Activated CD8-positive, alpha-beta T cell treated with anti-CD3 and anti-CD28 coated beads, Interleukin-2, amount 10 ng/mL, durations not matched to agents 7 days and 5 days (primary cell): ENCODE measurements at places on chromosomes 4 and X. TPM values are rescaled to one million over a fixed set of nuclear protein-coding genes. Genes with fewer than 3 reads are reported as not detected.
A peak's percentile ranks its signal among the peaks of the same experiment; 100 is the strongest.

Gene NEIL3
- total RNA-seq = 33.7 TPM

DNA sequence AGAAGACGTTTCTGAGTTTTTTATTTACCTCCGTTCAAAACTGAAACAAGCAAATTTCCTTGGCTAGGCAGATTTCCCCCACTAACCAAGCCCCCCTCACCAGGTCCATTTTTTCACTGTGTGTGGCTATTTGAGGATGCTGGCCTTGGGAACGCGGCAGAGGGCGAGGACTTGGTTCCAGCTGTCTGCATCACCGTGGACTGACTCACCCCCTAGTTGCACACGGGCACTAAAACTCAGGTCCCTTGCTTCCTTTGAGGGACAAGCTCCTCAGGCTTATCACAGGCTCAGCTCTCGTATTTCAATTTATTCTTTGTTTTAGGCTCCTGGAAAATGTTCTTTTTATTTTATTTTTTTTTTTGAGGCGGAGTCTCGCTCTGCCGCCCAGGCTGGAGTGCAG, 8.4 kb upstream of the MTNR1A start:
- H3K4me3 ChIP-seq = no peak overlapping the region
- no peak for DNase-seq
- no peaks in the 10 kb centered on the region for H3K36me3 ChIP-seq
- H3K4me1 ChIP-seq = no peaks in the 10 kb centered on the region
- H3K27ac ChIP-seq = no peak overlapping the region

DNA sequence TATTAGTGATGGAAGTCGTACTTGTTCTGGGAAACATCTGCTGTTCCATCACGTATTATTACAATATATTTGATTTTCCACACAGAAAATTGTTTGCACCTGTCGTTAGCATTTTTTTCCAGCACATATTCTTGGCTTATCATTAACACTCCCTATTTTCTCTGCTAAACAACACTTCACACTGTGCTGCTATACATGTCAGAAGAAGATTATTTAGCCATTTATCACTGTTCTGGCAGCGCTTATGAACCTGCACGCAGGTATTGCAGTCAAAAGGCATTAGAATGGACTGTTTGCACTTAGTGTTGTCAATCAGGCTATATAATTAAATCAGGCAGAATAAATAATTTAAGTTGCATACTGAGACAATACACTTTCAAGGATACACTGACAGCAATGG, 218.6 kb downstream of the CHM start:
- no peaks in the 10 kb centered on the region for H3K4me1 ChIP-seq
- no peak for DNase-seq
- no peak overlapping the region for H3K4me3 ChIP-seq
- H3K27ac ChIP-seq = no peak overlapping the region
- no peaks in the 10 kb centered on the region for H3K36me3 ChIP-seq
- H3K27me3 ChIP-seq = no peaks in the 10 kb centered on the region

- peaks cover 34% of the 10 kb centered on the region for H3K4me1 ChIP-seq
- H3K27me3 ChIP-seq = no peaks in the 10 kb centered on the region
- H3K4me3 ChIP-seq = no peak overlapping the region
- no peak for DNase-seq
- no peak overlapping the region for H3K27ac ChIP-seq
- H3K36me3 ChIP-seq = peaks cover 28% of the 10 kb centered on the region
Observed at GRCh38 chrX:110008011-110008635, 5.2 kb downstream of the TMEM164 start.

DNA sequence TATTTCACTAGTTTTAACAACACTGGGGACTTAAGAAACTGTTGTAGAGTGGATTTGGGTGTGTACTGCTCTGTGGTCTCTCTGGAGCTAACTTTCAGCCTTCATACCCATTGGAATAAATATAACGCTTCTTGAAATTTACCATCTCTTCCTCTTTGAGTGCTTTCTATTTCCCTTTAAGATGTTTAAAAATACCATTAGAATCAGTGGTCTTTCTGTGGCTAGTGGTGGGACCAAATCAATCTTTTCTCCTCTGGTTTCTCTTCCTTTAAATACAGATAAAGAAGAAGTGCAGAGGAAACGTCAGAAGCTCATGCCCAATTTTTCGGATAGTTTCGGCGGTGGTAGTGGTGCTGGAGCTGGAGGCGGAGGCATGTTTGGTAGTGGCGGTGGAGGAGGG, 92.0 kb downstream of the NFKB1 start:
- H3K4me1 ChIP-seq = peaks cover 96% of the 10 kb centered on the region

GRCh38 chrX:118980761-118981160, 6.3 kb downstream of the LONRF3 start:
- H3K27ac ChIP-seq = no peak overlapping the region
- no peaks in the 10 kb centered on the region for H3K36me3 ChIP-seq
- H3K27me3 ChIP-seq = peaks cover 6% of the 10 kb centered on the region

Gene BMX
- total RNA-seq = not detected

DNA sequence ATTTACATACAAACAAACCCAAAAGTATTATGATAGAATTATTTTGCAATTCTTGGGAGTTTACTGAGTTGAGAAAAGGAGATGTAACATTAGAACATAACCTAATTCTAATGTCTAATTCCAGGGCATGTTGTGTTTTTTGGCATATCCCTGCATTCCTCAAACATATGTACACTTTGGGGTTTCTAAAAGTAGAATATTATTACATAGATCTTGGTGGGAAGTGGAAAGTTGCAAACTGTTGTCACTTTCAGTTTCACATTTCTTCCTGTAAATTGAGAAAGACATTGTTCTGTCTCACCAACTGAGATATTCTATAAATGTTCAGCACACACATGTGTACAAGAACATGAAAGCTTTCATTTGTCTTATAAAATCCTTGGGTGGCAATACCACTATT, 24.4 kb upstream of the GBA3 start:
- peak overlapping the region; percentile 4 for H3K27ac ChIP-seq
- peak overlapping the region; percentile 12 for H3K4me3 ChIP-seq
- H3K27me3 ChIP-seq = no peaks in the 10 kb centered on the region
- H3K36me3 ChIP-seq = peaks cover 6% of the 10 kb centered on the region
- no peak for DNase-seq

DNA sequence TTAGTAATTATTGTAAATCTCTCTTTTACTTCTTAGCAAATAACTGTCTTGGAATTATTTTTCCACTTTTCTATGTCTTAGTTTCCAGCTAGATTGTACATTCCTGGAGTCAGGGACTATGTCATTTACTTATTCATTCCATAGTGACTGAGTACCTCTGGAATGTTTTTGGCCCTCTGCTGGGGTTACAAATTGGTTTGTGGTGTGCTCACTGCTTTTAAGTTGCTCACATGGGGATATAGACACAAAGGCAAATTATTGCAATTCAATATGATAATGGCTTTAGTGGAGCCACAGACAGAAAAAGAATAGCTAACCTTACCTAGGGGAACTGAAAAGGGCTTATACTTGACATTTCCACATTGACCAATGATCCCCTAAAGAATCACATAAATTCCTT, 63.7 kb upstream of the PDGFRA start:
- H3K4me1 ChIP-seq = no peaks in the 10 kb centered on the region
- no peak overlapping the region for H3K27ac ChIP-seq

- H3K4me3 ChIP-seq = no peak overlapping the region
- peaks cover 27% of the 10 kb centered on the region for H3K27me3 ChIP-seq
- H3K36me3 ChIP-seq = peaks cover 2% of the 10 kb centered on the region
Observed at GRCh38 chr4:109967798-109968520, 55.3 kb downstream of the EGF start.

DNA sequence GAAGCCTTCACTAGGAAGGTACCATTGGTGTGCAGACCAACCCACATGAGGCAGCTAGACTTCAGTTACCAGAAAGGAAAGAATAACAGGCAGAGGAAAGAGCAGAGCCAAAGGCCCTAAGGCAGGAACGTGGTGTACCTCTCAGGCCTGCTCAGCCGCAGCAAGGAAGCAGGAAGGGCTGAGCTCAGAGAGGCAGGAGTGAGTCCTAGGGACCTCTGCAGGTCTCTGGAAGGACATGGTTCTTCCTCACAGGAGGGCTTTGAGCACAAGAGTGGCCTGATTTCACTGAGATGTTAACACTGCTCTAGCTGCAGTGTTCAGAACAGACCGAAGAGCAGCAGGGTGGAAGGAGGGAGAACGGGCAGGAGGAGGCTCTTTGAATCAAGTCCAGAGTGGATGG, 124.6 kb downstream of the DCHS2 start:
- H3K36me3 ChIP-seq = no peaks in the 10 kb centered on the region
- no peak for DNase-seq
- H3K4me1 ChIP-seq = peaks cover 9% of the 10 kb centered on the region
- no peak overlapping the region for H3K4me3 ChIP-seq
- peaks cover 9% of the 10 kb centered on the region for H3K27me3 ChIP-seq

Gene ARHGAP36
- not detected for total RNA-seq

GRCh38 chr4:148312956-148313490, 129.2 kb downstream of the NR3C2 start:
- no peak overlapping the region for H3K4me3 ChIP-seq
- H3K27me3 ChIP-seq = no peaks in the 10 kb centered on the region
- DNase-seq = no peak

DNA sequence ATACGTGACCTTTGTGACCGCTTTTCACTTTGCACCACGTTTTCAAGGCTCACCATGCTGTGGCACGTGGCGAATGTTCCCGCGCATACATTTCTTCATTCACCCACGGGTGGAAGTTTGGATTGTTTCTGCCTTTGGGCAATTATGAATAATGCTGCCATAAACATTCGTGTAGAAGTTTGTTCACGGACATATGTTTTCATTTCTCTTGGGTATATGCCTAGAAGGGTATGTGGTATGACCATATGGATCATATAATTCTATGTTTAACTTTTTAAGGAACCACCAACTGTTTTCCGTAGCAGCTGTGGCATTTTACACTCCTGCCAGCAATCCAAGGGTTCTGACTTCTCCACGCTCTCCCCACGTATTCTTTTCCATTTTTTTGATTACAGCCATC, 60.9 kb upstream of the MXD4 start:
- H3K4me1 ChIP-seq = peaks cover 6% of the 10 kb centered on the region
- no peak overlapping the region for H3K27ac ChIP-seq
- no peak for DNase-seq
- H3K27me3 ChIP-seq = peaks cover 5% of the 10 kb centered on the region
- H3K36me3 ChIP-seq = peaks cover 2% of the 10 kb centered on the region
- no peak overlapping the region for H3K4me3 ChIP-seq

DNA sequence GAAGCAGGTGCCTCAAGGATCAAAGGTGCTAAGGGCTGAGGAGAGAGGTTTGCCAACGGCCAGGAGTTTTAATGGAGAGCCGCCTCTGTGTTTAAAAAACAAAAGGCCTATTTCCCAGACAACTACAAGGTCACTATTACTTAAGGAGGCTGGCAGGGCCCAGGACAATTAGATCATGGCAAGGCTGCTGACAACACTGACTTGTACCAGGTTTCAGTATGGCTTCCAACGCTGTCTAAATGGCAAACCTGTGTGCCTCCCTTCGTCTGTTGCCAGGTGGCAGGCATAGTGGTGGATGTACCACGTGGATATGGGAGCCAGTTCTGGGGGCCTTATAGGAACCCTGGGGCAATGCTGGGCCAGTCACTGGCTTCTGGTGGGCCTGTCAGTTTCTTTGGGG, 41.0 kb downstream of the NSG1 start:
- no peaks in the 10 kb centered on the region for H3K36me3 ChIP-seq
- H3K4me3 ChIP-seq = no peak overlapping the region
- no peaks in the 10 kb centered on the region for H3K27me3 ChIP-seq
- peaks cover 3% of the 10 kb centered on the region for H3K4me1 ChIP-seq

DNA sequence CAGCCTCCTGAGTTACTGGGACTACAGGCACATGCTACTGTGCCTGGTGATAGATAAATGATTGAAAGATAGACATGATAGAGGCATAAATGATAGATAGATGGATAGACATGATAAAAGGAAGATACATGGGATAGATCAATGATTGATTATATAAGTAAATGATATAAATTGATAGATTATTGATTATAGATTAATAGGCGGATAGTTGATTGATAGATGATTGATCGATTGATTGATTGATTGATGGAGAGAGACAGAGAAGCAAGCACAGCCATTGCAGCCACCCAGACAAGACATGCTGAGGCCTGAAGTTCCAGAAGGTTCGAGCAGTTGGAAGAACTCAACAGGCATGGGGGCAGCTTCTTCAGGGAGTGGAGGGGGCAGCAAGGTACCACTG, 17.7 kb upstream of the PLXNB3 start:
- no peak overlapping the region for H3K4me3 ChIP-seq
- no peak overlapping the region for H3K27ac ChIP-seq
- peaks cover 2% of the 10 kb centered on the region for H3K36me3 ChIP-seq
- no peak for DNase-seq
- H3K27me3 ChIP-seq = peaks cover 10% of the 10 kb centered on the region
- H3K4me1 ChIP-seq = peaks cover 5% of the 10 kb centered on the region

- no peaks in the 10 kb centered on the region for H3K4me1 ChIP-seq
- no peaks in the 10 kb centered on the region for H3K36me3 ChIP-seq
- no peak overlapping the region for H3K27ac ChIP-seq
- H3K27me3 ChIP-seq = no peaks in the 10 kb centered on the region
- no peak overlapping the region for H3K4me3 ChIP-seq
- no peak for DNase-seq
Observed at GRCh38 chr4:85963231-85963630, 396.6 kb downstream of the MAPK10 start.

DNA sequence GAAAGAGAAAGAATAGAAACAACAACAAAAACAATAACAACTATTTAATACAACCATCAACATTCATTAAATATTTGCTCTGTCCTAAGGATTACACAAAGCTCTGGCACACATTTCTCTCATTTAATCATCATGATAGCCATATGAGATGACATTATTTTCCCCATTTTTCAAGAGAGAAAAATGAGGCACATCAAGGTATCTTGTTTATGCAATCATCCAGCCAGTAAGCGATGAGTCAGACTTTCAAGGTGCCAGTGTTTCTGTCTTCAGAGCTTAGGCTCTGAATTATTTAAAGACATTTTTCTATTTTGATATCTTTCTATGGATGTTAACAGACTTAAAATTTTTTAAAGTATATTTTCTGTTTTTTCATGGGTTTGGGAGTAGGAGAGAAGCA, 541.8 kb upstream of the SMIM31 start:
- no peaks in the 10 kb centered on the region for H3K36me3 ChIP-seq
- no peak overlapping the region for H3K27ac ChIP-seq
- no peaks in the 10 kb centered on the region for H3K4me1 ChIP-seq

DNA sequence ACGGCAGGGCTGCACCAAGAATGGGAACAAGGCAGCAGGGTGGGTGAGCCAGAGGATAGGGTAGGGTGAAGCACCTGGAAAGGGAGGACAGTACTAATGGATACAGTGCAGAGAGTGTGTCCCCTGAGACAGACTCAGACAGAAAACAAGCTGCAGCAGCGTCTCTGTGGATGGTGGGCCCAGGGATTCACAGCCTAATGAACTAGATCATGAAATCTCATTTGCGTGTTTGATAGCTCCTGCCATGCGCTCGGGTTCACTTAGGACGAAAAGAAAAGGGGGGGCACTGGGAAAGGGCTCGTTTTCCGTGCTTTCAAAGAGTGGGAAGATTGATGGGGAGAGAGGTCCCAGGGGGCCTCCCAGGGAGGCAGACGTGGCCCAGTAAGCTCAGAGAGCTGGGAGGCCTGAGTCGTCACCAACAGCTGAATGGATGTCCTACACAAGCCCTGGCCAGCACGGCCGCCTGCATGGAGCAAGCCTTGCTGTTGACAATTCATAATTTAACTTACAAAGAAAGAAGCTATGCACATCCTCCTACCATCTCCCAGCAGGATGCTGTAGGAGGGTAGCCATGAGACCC, 446.9 kb downstream of the BCOR start:
- DNase-seq = no peak
- peaks cover 5% of the 10 kb centered on the region for H3K27me3 ChIP-seq
- no peak overlapping the region for H3K27ac ChIP-seq
- H3K4me1 ChIP-seq = no peaks in the 10 kb centered on the region
- no peak overlapping the region for H3K4me3 ChIP-seq
